ENCODE measurements at places on chromosomes 2 and 18. TPM values are rescaled to one million over a fixed set of nuclear protein-coding genes. Genes with fewer than 3 reads are reported as not detected.
A peak's percentile ranks its signal among the peaks of the same experiment; 100 is the strongest.

- DNase-seq: no peak
- H3K4me3 ChIP-seq: no peak overlapping the region
- H3K27ac ChIP-seq: no peak overlapping the region
- no peaks in the 10 kb centered on the region for H3K4me1 ChIP-seq
These were observed 250.6 kb upstream of the SPHKAP start for GRCh38 chr2:228432116-228432515.

DNA sequence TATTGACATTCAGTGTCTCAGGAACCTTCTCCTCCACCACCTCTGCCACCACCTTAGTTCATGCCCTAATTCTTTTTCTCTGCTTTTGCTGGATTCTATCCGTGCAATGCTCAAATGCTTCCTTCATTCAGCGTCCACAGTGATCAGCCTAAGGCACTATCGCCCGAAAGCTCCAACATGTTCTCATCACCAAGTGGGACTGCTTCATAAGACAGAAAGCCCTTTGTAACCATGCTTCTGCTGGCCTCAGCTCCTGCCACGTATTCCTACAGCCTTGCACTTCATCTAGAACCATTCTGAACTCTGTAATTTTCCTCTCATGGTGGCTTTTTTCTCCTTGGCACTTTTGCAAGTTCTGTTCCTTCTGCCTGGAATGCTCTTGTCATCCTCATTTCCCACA lies 222.9 kb downstream of the HNMT start:
- no peak overlapping the region for H3K27ac ChIP-seq
- H3K36me3 ChIP-seq: no peaks in the 10 kb centered on the region
- no peak for DNase-seq

- no peak overlapping the region for H3K27ac ChIP-seq
- no peaks in the 10 kb centered on the region for H3K27me3 ChIP-seq
- H3K4me1 ChIP-seq: peaks cover 93% of the 10 kb centered on the region
- peak overlapping the region; percentile 6 for H3K4me3 ChIP-seq
- no peak for DNase-seq
These were observed 19.3 kb downstream of the NCK2 start for GRCh38 chr2:105764059-105764458.

DNA sequence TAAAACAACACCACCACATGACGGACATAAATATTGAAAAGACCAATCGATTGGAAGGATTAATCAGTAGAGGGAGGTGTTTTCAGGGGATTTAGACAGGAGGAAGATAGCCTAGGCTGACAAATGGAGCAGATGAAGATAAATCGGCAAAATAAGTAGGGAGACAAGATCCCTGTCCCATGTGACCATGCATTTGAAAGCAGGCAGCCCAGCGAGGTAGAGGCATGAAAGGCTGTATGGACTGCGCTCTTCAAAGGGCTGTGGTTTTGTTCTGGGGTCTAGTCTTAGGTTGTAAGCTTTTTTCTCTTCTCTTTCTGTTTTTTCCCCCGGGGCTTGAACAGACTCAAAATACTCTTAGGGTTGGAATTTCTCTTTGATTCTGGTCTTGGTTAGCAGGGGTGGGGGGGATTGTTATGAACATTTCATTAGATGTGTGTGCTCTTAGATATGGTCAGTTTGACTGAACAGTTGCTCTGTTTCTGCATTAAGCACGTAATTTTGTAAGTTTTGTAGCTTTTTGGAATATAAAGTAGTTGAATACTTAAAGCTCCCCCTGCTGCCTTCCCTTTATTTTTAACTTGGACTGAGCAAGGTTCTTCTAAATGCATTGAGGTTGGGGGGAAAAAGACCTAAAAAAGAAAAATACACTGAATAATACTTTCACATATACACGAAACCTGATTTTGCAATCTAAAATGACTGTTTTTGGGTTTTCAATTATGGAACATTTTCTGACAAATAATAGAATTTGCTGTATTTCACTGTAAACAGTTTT lies 32.2 kb downstream of the ZNF532 start:
- no peak overlapping the region for H3K4me3 ChIP-seq
- H3K4me1 ChIP-seq: peaks cover 4% of the 10 kb centered on the region
- H3K27ac ChIP-seq: no peak overlapping the region
- no peak for DNase-seq
- H3K27me3 ChIP-seq: no peaks in the 10 kb centered on the region

DNA sequence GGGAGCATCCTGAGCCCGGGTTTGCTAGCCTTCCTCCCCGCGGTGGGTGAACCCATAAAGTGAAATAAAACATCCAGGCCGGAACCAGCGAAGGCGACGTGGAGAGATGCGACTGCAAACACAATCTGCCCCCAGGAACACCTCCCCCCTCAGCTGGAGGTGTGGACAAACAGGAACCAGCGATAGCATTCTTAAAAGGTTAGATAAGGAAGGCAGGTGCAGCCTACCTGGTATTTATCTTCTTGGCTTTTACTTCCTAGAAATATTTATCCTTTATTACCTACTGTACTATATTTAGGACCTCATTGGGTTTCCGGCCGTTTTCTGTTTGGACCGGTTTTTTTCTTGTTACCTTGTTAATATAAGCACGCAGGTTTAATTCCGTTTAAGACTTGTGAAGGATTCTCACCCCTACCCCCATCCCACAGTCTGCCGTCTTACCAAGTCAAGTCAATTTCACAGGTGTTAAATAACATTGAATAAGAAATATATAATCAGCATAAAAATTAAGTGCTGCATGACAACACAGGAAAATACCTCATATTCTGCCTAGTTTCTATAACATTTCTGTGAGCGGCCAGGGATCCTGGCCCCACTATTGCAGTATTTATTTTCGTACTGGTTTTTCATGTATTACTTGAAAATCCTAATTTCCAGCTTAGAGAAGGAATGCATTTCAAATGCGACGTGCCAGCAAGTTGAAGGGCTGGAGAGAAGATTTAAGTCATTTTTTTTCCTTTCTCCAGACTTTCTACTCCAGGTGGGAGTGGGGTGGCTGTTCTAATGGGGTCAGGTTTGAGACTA lies 224.0 kb upstream of the ID2 start:
- DNase-seq: no peak
- no peaks in the 10 kb centered on the region for H3K36me3 ChIP-seq
- peak overlapping the region; percentile 49 for H3K4me3 ChIP-seq

DNA sequence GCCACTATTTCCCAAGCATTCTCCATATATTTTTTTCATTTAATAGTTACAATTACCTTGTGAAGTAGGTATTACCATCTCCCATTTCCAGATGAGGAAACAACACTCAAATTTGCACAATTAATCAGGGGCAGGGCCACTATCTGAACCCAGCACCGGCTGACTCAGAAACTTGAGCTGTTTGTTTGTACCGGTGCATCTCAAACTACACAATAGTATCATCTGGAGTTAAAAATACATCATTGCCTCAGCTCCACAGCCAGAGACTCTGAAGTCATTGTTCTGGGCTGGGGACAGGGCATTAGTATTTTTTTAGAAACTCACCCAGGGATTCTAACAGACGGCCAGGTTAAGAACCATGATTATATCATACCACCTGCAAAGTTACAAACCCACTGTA lies 55.9 kb downstream of the CDCA7 start:
- no peak for DNase-seq
- no peaks in the 10 kb centered on the region for H3K27me3 ChIP-seq
- no peak overlapping the region for H3K4me3 ChIP-seq
- H3K27ac ChIP-seq: no peak overlapping the region

DNA sequence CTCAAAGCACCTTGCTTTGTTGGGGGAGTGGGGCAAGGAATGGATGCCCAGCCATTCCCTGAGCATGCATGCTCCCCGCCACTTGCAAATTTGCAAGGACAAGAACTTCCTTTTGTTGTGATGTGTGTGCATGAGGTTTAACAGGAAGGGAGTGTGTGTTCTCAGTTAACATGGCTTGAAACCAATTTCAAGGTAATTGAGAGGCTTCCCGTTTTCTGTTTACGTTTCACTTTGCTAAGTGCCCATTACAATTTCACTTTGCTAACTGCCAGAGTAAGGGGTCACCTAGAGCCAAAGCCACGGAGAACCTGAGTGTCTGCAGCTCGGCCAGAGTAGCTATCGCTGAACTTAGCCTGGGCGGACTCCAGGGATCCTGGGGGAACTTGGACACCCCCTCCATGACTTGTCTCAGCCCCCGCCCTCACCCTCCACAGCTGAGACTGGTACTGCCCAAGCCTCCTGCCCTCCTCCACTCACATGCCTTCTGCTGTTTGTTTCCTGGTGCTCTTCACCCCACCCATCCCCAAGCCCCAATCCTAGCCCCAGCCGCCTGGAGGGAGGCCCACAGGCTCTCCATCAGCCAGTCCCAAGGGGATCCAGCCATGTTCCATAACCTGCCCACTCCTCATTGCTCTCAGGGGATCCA lies 53.6 kb upstream of the LAPTM4A start:
- peaks cover 6% of the 10 kb centered on the region for H3K27me3 ChIP-seq
- H3K27ac ChIP-seq: no peak overlapping the region
- no peaks in the 10 kb centered on the region for H3K4me1 ChIP-seq
- no peaks in the 10 kb centered on the region for H3K36me3 ChIP-seq
- H3K4me3 ChIP-seq: no peak overlapping the region
- DNase-seq: no peak

DNA sequence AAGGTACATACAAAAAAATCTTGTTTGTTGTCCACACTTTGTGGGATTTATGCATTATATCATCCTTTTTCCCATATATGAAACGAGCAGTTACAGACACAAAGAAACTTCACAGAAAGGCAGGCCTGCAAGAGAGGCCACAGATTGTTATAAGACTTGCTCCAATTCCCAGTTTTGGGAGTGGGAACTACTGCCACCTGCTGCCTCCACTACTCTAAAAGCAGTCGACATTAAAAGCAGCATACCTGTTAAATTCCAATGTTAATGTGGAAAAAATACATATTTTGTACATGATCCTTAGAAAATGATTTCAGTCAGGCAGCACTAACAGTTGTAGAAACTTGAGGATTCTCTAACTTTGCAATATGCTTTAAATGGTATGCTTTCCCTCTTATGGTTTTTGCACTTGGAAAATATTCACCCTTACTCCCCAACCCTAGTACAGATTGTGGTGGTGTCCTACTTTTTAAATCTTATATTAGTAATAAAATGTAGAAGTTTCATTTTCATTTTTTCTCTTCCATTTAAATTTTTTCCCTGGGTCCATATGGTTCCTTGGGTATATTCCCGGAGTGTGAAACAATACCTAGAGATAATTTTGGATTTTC lies 37.9 kb downstream of the SLC38A11 start:
- no peak for DNase-seq
- no peaks in the 10 kb centered on the region for H3K36me3 ChIP-seq
- H3K4me3 ChIP-seq: no peak overlapping the region
- H3K27me3 ChIP-seq: no peaks in the 10 kb centered on the region
- H3K27ac ChIP-seq: no peak overlapping the region

- H3K36me3 ChIP-seq: no peaks in the 10 kb centered on the region
- peaks cover 38% of the 10 kb centered on the region for H3K27me3 ChIP-seq
- DNase-seq: no peak
- H3K27ac ChIP-seq: no peak overlapping the region
- peaks cover 2% of the 10 kb centered on the region for H3K4me1 ChIP-seq
These were observed 694 bp downstream of the THSD7B start for GRCh38 chr2:136766073-136766404.

DNA sequence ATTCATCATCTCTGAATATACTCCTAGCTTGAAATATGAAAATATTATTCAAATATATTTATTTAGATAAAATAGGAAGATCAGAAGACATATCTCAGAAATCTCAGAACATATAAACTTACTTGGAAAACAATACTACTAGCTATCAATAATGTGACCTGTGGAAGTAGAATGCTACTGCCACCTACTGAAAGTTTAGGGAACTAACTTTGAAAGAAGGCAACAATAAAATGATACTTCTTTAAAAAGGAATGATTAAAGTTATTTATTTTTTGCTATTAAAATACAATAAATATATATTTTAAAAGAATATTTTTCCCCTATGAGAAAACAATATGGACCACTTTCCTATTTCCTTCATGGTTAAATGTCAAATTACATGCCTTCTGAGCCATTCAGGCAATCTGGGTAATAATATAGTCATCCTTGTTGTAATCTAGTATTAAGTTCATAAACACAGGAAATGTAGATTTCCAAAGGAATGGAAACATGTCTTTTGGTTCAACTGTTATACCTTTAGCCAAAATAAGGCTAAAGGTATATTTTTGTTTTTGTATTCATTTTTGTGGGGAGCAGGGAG lies 26.0 kb downstream of the ACADL start:
- H3K4me3 ChIP-seq: no peak overlapping the region
- no peaks in the 10 kb centered on the region for H3K4me1 ChIP-seq
- H3K27ac ChIP-seq: no peak overlapping the region
- no peaks in the 10 kb centered on the region for H3K36me3 ChIP-seq
- H3K27me3 ChIP-seq: peaks cover 7% of the 10 kb centered on the region
- no peak for DNase-seq

DNA sequence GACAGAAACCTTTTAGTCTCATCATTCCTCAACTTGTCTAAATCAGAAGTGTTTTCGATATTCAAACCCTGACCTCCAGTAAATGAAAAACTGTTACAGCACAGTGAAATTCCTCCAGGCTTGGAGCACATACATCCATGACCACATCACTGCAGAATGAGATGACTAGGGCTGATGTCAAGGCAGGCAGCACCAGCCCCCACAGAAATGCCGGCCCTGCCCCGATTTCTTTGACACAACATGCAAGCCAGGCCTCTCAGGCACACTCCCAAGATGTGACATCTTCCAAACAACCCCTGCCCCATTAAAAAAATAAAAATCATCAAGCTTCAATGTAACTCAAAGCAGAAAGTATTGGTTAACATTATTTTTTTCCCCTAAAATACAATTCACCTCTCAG lies 103.3 kb downstream of the CTAGE1 start:
- H3K4me3 ChIP-seq: no peak overlapping the region
- no peaks in the 10 kb centered on the region for H3K4me1 ChIP-seq
- H3K27ac ChIP-seq: no peak overlapping the region
- H3K36me3 ChIP-seq: no peaks in the 10 kb centered on the region
- no peak for DNase-seq
- H3K27me3 ChIP-seq: no peaks in the 10 kb centered on the region

GRCh38 chr18:24031916-24032315 lies 17.4 kb downstream of the TTC39C start:
- no peak overlapping the region for H3K4me3 ChIP-seq
- H3K36me3 ChIP-seq: peaks cover 21% of the 10 kb centered on the region
- DNase-seq: no peak
- peaks cover 62% of the 10 kb centered on the region for H3K4me1 ChIP-seq
- no peak overlapping the region for H3K27ac ChIP-seq
- no peaks in the 10 kb centered on the region for H3K27me3 ChIP-seq

- no peak for DNase-seq
- no peak overlapping the region for H3K27ac ChIP-seq
- peaks cover 18% of the 10 kb centered on the region for H3K4me1 ChIP-seq
- no peaks in the 10 kb centered on the region for H3K27me3 ChIP-seq
- no peak overlapping the region for H3K4me3 ChIP-seq
These were observed 11.6 kb downstream of the ATAD2B start for GRCh38 chr2:23915327-23915726.

- no peak overlapping the region for H3K27ac ChIP-seq
- no peaks in the 10 kb centered on the region for H3K36me3 ChIP-seq
- H3K4me1 ChIP-seq: peaks cover 3% of the 10 kb centered on the region
- no peak overlapping the region for H3K4me3 ChIP-seq
- no peaks in the 10 kb centered on the region for H3K27me3 ChIP-seq
These were observed 191.6 kb downstream of the TTC32 start for GRCh38 chr2:19710230-19710629.

GRCh38 chr2:43280994-43281393 lies 54.6 kb upstream of the ZFP36L2 start:
- no peak overlapping the region for H3K4me3 ChIP-seq
- peaks cover 66% of the 10 kb centered on the region for H3K36me3 ChIP-seq
- H3K4me1 ChIP-seq: no peaks in the 10 kb centered on the region
- no peak overlapping the region for H3K27ac ChIP-seq
- DNase-seq: no peak
- no peaks in the 10 kb centered on the region for H3K27me3 ChIP-seq

The HRH4 gene
- 0.22 TPM for total RNA-seq

The SRD5A2 gene
- total RNA-seq: not detected

The RNF125 gene
- 112 TPM for total RNA-seq

The ERICH2 gene
- total RNA-seq: not detected

The TRAPPC12 gene
- 64.0 TPM for total RNA-seq

The LRRC30 gene
- total RNA-seq: not detected

The CTIF gene
- 1.1 TPM for total RNA-seq

Measured in CD4-positive, alpha-beta T cell (primary cell).